ENCODE measurements at places on chromosomes 7 and 10.

DNA sequence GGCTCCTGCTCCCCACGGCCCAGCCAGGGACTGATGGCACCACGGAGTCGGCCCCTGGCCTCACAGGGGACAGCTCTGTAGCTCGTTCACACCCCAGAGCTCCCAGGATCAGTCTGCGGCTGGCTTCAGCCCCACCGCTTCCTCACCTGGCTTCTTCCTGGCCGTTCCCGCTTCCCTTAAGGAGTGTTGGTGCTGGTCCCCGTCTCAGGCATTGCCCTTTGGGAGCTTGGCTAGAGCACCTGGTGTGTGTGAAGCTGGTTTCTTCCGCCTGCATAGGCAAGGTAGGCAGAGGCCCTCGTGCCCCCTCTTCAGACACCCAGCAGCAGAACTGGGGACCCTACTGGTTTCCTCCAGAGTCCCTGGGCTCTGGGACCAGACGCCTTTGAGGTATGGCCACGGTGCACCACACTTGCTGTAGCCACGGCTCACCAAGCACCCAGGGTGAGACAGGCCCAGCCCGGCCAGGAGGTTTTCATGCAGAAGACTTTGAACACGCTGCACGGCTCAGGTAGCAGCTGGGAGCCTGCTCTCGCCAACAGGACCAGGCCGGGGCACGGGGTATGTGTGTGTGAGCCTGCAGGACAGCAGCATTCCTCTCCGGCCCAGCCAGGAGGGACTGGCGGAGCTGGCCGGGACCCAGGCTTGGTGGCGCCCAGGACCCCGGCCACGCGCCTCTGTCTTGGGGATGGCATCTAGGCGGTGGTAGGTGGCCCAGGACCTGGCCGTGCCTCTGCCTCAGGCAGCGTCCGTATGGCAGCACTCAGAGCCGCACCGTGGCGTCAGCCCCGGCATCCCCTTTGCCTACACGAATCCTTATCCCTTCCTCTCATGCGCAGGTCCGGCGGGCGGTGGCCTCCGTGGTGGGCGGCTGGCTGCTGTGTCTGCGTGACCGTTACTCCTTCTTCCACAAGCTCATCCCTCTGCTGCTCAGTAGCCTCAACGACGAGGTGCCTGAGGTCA is 13.2 kb upstream of the PRKAR1B start:
- DNase-seq, result no peak

- DNase-seq, result no peak
Measured at GRCh38 chr10:45461034-45461433, 87.0 kb downstream of the ALOX5 start.

DNA sequence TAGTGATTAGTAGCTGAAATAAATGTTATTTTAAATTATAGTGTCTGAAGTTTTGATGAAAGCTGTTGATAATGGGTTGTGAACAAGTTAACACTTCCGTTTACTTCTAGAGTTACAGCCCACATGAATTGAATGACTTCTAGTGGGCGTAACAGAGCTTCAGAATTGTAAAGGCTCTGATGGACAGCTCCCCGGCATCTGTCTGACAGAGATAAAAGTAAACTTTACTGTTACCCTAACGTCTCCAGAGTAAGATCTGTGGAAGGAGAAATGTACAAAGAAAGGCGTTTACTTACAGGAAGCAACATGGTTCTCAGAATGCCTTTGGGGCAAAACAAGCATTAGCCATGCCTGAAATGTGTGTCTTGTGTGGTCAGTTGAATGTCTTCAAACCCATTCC is 124.4 kb downstream of the ADARB2 start:
- DNase-seq, result no peak

GRCh38 chr10:93160140-93160539 is 86.4 kb downstream of the CYP26A1 start:
- no peak for DNase-seq

DNA sequence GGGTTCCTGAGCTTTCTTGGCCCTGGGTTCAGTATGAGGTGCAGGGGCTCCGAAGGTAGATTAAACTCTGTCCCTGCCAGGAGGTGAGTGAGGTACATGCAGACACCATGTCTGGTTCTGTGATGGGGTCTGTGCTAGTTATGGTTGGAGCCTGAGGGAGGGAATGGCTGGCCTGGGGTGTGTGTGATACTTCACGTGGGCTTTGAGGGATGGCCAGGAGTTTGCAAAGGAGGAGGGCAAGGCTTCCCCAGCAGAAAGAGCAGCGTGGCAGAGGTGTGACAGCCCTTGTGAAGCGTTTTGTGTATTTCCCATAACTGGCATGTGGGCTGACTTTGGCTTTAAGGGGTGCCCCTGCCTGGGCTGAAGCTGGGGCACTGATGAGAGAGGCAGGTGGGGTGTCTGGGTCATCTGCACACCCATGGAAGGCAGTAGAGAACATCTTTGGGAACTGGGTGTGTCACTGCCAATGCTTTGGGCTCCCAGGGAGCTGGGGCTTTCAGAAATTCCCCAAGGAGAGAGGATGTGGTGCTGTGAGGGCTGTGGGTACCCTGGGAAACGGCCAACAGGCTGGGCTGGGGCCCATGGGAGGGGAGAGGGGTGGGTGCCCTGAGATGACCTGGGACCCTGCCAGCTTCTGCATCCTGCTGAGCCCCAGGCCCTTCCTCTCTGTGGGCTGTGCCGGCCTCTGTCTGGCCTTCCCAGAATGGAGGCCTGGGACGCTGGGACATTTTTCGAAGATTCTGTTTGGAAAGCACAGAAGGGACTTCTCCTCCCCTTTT is 4.6 kb downstream of the PALD1 start:
- DNase-seq, result no peak

- DNase-seq, result no peak
Measured at GRCh38 chr7:5422396-5423305, 983 bp downstream of the TNRC18 start.
